ENCODE measurements at places on chromosomes 6 and 20.

DNA sequence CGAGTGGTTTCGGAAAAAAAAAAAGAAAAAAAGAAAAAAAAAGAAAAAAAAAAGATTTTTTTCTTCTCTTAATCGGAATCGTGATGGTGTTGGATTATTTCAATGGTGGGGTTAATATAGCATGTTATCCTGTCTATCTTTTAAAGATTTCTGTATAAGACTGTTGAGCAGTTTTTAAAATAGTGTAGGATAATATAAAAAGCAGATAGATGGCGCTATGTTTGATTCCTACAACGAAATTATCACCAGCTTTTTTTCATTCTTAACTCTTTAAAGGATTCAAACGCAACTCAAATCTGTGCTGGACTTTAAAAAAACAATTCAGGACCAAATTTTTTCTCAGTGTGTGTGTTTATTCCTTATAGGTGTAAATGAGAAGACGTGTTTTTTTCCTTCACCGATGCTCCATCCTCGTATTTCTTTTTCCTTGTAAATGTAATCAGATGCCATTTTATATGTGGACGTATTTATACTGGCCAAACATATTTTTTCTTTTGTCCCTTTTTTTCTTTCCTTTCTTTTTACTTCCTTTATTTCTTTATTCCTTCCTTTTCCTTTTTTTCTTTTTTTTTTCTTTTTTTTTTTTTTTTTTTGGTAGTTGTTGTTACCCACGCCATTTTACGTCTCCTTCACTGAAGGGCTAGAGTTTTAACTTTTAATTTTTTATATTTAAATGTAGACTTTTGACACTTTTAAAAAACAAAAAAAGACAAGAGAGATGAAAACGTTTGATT lies 3.6 kb downstream of the SOX4 start:
- no peak for DNase-seq

DNA sequence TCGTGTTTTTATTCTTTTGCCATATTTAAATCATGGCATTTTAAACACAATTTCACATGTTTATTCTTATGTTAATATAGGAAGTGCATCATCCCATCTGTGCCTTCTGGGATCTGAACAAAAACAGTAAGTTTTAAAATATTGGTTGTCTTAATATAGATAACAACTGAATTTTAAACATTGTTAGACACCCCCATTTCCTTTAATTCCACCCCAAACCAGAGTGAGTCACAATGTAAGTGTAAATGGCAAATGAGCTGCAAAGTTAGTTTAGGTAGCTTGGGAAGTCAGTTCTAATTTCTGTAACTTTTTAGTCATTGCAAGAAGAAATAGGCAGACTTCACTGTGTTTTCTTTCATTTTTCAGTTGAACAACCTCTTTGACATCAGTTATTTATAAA lies 108.0 kb downstream of the ADGRG6 start:
- no peak for DNase-seq

- no peak for DNase-seq
Measured at GRCh38 chr6:13004601-13005000, 288.0 kb downstream of the PHACTR1 start.

- peak; percentile 87 for DNase-seq
Measured at GRCh38 chr6:39724787-39725631, at the start of gene KIF6. Gene KIF6, minus strand, starts transcription at chr6:39725408. Its CDS starts 98 bp downstream, at chr6:39725310.

DNA sequence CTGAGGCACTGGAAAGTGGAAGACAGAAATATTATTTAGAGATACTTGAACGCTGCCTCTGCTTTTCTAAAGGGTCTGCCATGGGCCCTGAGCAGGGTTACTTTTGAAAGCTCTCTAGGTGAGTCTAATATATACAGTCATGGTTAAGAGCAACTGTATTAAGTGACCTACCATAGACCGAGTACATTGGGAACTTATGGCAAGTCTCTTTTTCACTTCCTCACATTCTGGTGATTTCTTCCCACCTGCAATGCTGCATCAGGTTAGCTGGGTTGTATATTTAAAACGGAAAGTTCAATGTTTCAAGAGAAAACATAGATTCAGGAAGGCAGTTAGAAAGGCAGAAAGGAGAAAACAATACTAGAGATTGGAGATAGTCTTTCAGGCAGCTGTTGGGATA lies 154.7 kb downstream of the PHF3 start:
- DNase-seq = no peak

- DNase-seq = no peak
Measured at GRCh38 chr20:32437391-32438074, 79.4 kb downstream of the ASXL1 start.

DNA sequence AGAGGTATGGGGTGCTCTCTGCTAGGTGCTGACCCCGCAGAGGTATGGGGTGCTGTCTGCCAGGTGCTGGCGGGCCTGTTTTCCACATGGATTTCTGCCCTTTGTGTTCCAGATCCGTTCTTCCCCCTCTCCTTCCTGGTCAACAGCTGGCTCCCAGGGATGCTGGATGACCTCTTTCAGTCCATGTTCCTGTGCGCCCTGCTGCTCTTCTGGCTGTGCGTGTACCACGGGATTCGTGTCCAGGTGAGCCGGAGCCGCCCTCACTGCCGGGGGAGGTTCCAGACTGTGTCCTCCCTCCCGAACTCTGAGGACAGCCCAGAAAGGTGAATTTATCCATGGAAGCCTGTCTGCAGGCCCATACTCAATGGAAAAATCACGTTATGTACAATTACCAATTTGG lies 36.3 kb downstream of the DYNLT1 start:
- DNase-seq = peak; percentile 42

- no peak for DNase-seq
Measured at GRCh38 chr6:97717086-97717485, 434.1 kb upstream of the MMS22L start.

GRCh38 chr6:22670605-22671004 lies 101.2 kb downstream of the HDGFL1 start:
- no peak for DNase-seq

DNA sequence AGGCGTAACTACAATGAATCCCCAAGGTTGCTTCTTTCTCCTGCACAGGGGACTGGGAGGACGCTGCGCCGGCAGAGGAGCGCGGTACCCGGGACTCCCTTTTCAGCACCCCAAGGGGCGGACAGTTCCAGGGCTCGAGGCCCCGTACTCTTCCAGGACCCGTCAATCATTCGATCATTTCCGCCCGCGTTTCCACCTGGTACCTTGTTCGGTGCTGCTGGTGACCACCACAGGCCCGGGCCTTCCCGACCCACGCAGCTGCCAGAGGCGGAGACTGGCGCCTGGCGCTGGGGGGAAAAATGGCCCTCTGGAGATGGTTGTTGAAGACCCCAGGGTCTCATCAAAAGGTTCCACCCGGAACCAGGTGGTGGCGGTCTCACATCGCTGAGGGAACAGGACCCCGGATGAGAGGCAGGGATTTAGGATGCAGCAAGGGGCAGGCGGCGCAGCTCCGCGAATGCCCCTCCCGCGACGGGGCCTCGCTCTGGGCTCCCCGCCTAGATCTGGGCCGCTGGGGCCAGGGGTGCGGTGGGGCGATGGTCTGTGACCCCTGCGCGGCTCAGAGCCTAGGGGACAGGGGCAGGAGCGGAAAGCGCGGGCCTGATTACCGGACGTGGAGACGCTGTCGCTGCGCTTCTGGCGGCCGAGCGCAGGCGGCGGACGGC lies 744 bp downstream of the VSX1 start:
- DNase-seq = peak; percentile 75

- DNase-seq = no peak
Measured at GRCh38 chr6:104940238-104940892, 16.5 kb upstream of the LIN28B start.

DNA sequence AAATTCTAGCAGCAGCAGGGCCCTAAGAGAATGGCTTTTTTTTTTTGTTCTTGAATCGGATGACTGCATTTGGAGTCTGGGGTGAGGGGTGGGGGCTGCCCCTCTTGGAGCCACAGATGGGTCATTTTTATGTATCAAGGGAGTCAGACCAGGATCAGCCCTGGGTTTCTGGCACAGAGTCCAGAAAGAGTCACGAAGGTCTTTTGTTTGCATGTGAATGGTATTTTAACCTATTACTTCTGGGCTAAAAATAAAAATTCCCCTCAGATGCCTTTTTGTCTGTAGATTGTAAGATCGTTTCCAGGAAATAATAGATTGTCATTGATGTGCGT lies 72.5 kb downstream of the PHACTR3 start:
- no peak for DNase-seq

- DNase-seq = no peak
Measured at GRCh38 chr20:4555188-4555890, 166.4 kb upstream of the PRND start.

GRCh38 chr20:40933758-40934157 lies 94.9 kb upstream of the TOP1 start:
- no peak for DNase-seq

GRCh38 chr20:59063358-59064213 lies 21.0 kb upstream of the PRELID3B start:
- no peak for DNase-seq

GRCh38 chr20:44734938-44735337 lies 10.7 kb upstream of the KCNK15 start:
- no peak for DNase-seq

GRCh38 chr6:31267651-31268368 lies 4.1 kb downstream of the HLA-C start:
- DNase-seq = no peak

- DNase-seq = no peak
Measured at GRCh38 chr20:2804852-2805688, 4.6 kb upstream of the CPXM1 start.

DNA sequence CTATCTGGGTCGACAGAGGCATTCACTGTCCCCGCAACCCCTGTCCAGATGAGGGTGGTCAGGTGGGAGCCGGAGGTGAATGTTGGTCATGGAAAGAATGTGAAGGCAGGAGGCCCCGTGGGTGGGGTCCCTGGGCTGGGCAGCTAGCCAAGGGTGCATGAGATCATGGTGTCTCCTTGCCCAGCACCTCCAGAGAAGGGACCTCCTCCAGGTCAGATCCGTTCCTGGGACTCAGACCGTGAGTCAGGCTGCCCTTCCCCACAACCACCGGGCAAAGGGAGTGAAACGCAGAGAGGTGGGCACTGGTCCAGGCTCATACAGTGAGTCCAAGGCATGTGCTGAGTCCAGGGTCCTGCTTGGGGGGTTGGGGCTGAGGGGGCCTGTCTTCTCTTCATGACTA lies 3.5 kb downstream of the FOXS1 start:
- DNase-seq = no peak

DNA sequence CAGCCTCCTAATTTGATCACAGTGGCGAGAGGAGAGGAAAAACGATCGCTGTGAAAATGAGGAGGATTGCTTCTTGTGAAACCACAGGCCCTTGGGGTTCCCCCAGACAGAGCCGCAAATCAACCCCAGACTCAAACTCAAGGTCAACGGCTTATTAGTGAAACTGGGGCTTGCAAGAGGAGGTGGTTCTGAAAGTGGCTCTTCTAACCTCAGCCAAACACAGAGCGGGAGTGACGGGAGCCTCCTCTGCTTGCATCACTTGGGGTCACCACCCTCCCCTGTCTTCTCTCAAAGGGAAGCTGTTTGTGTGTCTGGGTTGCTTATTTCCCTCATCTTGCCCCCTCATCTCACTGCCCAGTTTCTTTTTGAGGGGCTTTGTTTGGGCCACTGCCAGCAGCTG lies 28.7 kb downstream of the SAYSD1 start:
- DNase-seq = peak; percentile 61

DNA sequence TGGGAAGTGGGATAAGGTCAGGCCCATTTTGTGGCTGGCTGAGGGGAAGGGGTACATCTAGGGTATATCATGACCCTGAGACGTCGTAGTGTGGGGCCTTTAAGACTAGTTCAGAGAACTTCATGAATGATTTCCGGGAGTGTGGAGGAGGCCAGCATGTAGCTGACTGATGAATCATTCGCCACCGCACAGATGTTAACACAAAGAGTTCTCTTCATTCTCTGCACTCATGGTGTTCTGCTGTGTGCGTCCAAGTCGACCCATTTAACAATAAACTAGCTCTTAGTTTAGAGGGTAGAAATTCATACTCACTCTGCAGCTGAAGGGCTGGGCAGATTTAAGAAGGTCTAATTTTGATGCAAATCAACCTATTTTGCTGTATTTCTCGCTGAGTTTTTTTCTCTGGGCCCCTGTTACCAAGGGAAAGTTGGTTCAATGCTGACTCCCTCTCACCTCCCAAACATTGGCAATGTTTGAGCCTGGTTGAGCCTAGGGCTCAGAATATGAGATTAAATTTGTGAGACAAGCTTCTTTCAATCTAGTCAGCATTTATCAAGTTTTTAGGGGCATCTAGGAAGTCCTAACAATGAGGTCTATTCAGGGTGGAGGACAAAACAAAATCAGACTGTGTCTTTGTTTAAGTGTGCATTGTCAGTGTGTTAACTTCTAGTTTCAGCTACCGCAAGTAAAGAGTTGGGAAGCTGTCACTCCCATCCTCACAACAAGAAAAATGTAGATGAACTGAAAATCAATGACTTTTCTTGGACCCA lies 106.8 kb upstream of the CBLN4 start:
- no peak for DNase-seq

DNA sequence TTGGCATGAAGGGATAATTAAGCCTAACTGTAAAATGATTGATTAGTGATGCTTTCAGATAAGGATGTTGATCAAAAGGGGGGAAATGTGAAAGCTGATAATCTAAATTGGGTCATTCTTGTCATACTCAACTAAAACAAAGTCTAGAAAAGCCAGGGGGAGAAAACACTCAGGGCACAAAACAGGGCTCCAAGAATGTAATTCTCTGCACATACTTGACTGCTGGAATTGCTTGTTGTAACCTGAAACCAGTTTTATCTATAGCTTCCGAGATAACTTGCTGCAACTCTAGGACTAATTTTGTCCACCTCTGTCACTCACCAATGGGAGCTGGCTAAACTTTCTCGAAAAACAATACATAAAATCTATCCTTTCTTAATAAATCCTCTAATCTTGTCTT lies 310.3 kb downstream of the CLVS2 start:
- DNase-seq = no peak

- no peak for DNase-seq
Measured at GRCh38 chr20:45452772-45453691, 16.5 kb upstream of the WFDC2 start.

- DNase-seq = no peak
Measured at GRCh38 chr6:133724726-133725125, 164.2 kb upstream of the TCF21 start.

DNA sequence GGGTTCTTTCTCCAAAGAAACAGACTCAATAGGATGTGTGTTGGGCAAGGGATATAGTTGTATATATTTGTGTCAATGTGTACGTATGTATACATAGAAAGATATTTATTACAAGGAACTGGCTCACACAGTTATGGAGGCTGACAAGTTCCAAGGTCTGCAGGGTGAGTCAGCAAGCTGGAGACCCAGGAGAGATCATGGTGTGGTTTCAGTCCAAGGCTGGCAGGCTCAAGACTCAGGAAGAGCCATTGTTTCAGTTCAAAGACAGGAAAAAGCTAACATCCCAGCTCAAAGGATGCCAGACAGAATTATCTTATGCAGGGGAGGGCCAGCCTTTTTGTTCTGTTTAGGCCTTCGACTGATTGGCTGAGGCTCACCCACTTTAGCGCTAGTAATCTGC lies 89.9 kb upstream of the RALGAPA2 start:
- no peak for DNase-seq

GRCh38 chr6:41306187-41306854 lies 19.8 kb upstream of the TREM1 start:
- no peak for DNase-seq

All from activated CD8-positive, alpha-beta memory T cell treated with anti-CD3 and anti-CD28 coated beads for 24 hours (primary cell).